ENCODE measurements at places on chromosomes 13 and 19. TPM values are rescaled to one million over a fixed set of nuclear protein-coding genes. Genes with fewer than 3 reads are reported as not detected.

The RASAL3 gene
- total RNA-seq: 0.16 TPM

The DLEU7 gene
- not detected for total RNA-seq

The PSG11 gene
- not detected for total RNA-seq

The LPAR2 gene
- 1.1 TPM for total RNA-seq

The CHERP gene
- 4.5 TPM for total RNA-seq

The KCNN1 gene
- total RNA-seq: not detected

The SOX1 gene
- not detected for total RNA-seq

The FAM83E gene
- total RNA-seq: not detected

The PGLYRP2 gene
- total RNA-seq: not detected

The FCAR gene
- total RNA-seq: not detected

The ZNF99 gene
- not detected for total RNA-seq

The CEACAM16 gene
- not detected for total RNA-seq

Data from cardiac atrium fibroblast (primary cell).